Placental pericyte (primary cell): ENCODE measurements at places on chromosomes 3 and 15. TPM values are rescaled to one million over a fixed set of nuclear protein-coding genes. Genes with fewer than 3 reads are reported as not detected.

SEC11A gene
- total RNA-seq = 164 and 190 TPM in 2 replicates

MYO5A gene
- 35.7 and 67.7 TPM in 2 replicates for total RNA-seq

GABRR3 gene
- total RNA-seq = not detected in 2 replicates

RASGRP1 gene
- 0.22 TPM in 1 of 2 replicates, not detected in the other for total RNA-seq

LRRC3B gene
- not detected in 2 replicates for total RNA-seq

MYZAP gene
- total RNA-seq = 1.1 and 1.3 TPM in 2 replicates

PAQR9 gene
- total RNA-seq = not detected in 2 replicates

ZBED2 gene
- 0.14 TPM in 1 of 2 replicates, not detected in the other for total RNA-seq

SNAP23 gene
- 93.2 and 95.9 TPM in 2 replicates for total RNA-seq

GMNC gene
- total RNA-seq = 0.14 TPM in 1 of 2 replicates, not detected in the other

ZIC4 gene
- total RNA-seq = not detected in 2 replicates

CFAP44 gene
- total RNA-seq = 2.4 and 3.9 TPM in 2 replicates

APH1B gene
- total RNA-seq = 11.6 and 12.7 TPM in 2 replicates

P2RY1 gene
- total RNA-seq = under 0.01 and 0.43 TPM in 2 replicates
